ENCODE measurements at places on chromosomes 5 and 9.

- DNase-seq: peak; percentile 50
These were observed 118.2 kb downstream of the KLHL3 start for GRCh38 chr5:137617528-137618205.

DNA sequence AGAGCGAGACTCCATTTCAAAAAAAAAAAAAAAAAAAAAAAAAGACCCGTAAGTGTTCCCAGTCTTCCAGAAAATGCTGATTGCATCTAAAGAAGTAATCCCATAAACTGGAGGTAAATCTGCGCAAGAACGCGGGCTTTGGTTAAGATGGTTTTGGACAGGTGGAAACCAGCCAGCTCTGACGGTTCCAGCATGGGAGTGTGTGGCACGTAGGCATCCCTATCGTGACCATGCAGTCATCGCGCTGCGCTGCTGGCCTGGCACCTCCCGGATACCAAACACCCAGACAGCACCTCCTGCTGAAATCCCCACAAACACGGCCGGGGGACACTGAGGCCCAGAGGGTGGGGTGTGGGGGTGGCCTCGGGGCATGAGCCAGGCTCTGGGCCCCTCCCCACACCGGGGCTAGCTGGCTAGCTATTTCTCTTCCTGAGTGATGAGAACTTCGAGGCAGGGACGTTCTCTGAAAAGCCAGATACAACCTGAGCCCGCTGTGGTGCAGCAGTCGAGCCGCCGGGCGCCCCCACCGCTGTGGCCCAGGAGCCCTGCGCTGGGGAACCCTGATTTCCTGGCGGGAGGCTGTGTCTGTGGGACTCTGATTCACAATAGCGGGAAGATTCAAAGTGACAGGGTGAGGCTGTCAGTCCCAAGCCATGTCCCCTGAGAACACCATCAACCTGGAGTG lies 32.2 kb upstream of the NOTCH1 start:
- DNase-seq: no peak

DNA sequence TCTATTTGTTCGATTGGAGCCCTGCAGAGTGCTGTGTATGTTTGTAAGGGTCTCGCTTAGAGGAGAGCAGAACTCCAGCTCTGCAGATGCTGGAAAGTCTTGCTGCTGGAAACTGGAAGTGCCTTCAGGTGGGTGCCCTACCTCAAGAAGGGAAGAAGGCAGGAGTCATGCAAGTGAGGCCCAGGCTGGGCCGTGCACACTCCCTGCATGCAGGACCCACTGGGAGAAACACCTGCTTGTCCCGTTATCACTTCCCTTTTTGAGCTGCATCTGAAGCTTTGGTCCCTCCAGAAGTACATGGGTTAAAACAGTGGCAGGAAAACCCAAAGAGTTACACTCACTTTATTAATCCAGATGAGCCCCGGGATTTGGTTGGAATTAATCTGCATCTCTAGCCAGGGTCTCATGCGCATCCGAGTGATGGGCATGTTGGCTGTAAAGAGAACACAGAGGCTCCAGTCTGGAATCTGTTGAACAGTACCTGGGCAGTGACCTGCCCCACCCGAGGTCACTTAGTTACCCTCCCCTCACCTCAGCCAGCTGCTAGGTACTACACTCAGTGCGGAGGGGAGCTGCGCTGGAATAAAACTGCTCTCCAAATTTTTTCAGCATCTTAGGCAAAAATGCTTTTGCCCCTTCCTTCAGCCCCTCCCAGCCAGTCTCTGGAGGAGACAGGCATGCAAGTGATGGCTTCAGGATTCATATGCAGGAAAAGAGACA lies 1.4 kb downstream of the IRF1 start:
- DNase-seq: no peak

DNA sequence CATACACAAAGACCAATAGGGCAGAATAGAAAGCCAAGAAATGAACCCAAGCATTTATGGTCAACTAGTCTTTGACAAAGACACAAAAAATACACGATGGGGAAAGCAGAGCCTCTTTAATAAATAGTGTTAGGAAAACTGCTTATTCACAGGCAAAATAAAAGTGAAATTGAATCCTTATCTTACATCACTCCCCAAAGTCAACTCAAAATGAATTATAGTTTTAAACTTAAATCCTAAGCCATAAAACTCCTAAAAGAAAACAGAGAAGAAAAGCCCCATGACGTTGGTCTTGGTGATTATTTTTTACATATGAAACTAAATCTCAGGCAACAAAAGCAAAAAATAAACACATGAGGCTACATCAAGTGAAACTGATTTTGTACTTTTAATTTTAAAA lies 46.8 kb downstream of the CHSY3 start:
- peak; percentile 19 for DNase-seq

- no peak for DNase-seq
These were observed 611 bp downstream of the CIZ1 start for GRCh38 chr9:128190516-128191405.

- no peak for DNase-seq
These were observed 46.8 kb downstream of the MTMR12 start for GRCh38 chr5:32265902-32266301.

GRCh38 chr9:84310883-84311282 lies 29.7 kb downstream of the SLC28A3 start:
- DNase-seq: no peak

- peak; percentile 77 for DNase-seq
These were observed 89.8 kb downstream of the CDKN2A start for GRCh38 chr9:21904371-21904770.

- DNase-seq: no peak
These were observed 107.0 kb downstream of the MELK start for GRCh38 chr9:36679710-36680109.

GRCh38 chr9:134396825-134397224 lies 70.6 kb downstream of the RXRA start:
- DNase-seq: no peak

DNA sequence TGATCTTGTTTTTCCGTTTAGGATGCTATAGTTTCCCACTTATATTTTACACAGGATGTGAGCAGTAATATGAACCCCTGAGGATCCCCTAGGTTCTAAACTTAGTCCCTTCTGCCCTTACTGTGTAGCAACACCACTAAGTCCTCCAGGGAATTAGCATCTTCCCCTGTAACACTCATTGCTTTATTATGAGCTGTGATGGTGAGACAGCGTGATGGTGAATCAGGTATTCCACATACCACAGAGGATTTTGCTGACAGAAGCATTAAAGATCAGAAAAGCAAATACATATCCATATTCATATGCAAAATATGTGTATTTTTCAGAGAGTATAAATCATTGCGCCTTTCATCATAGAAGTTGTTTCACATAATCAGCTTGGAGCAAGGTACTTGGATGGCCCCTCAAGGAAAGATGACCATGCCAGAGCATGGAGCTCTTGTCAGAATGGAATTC lies 317.0 kb downstream of the ICE1 start:
- DNase-seq: no peak

DNA sequence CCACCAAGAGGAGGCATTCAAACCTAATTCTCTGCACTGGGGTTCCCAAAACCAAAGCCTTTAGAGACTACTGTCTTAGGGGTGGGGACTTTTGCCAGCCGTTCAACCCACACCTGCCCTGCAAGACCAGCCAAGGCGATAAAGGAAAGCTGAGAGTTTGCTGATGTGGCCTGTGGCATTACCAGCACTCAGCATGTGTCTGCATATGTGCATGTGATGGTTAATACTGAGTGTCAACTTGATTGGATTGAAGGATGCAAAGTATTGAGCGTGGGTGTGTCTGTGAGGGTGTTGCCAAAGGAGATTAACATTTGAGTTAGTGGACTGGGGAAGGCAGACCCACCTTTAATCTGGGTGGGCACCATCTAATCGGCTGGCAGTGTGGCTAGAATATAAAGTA lies 474.2 kb downstream of the MED10 start:
- no peak for DNase-seq

- no peak for DNase-seq
These were observed 261.2 kb downstream of the ANXA1 start for GRCh38 chr9:73412874-73413273.

DNA sequence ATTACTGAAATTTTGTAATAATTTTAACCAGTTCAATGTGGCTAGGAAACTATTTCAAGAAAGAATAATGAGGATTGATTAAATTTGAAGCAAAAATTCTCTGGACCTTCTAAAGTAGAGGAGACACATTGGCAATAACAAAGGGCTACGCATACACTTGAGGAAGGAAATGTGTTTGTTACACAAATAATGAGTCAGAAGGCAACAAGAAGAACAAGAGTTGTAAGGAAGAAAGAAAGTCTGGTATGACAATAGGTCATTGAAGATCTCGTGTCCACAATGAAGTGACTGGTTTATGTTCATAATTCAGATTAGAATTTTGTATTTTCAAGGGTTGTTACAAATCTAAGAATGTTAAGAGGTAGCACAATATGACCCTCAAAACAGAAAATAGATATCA lies 25.8 kb downstream of the ST8SIA4 start:
- DNase-seq: no peak

DNA sequence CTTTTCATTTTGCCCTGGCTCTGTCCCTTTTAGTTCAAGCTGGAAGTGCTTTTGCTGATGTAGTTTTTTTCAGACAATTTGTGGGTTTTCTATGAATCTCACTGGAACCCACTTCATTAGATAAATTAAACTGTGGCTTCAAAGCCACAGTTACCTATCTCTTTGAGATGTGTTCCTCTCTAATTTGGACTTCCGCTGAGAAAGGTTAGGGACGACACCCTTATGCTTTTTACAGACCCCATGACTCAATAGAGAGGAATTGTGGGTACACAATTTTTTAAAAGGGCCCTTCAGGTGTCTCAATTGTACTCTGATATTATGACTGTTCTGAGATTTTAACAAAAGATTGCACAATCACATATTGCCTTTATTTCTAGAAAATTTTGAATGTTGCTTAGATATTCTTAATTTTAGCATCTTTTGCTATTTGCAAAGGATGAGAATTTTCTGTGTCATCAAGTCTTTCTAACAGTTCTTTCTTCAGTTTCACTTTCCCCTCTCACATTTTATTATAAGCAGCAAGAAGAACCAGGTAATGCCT lies 110.6 kb downstream of the GADD45G start:
- DNase-seq: no peak

GRCh38 chr9:127865645-127866464 lies 11.4 kb upstream of the ENG start:
- DNase-seq: no peak

- DNase-seq: peak; percentile 88
These were observed 7.6 kb downstream of the PTCH1 start for GRCh38 chr9:95508968-95509850.

DNA sequence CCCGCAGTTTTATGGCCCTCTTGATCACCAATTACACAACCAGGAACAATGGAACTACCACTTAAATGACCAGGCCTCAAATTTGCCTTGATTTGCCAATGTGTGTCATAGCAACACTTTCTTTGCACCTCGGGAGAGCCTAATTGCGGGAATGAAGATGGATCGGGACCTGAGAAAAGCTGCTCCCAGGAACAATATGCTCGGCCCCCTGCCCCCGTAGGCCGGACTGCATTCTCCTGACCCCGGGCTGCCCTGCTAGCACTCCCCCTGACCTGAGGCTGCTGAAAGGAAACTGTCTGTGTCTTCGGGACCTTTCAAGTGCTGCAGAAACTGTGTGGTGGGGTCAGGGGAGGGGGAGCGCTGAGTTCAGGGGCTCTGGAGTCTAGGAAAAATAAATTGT lies 294.3 kb upstream of the IRX1 start:
- no peak for DNase-seq

DNA sequence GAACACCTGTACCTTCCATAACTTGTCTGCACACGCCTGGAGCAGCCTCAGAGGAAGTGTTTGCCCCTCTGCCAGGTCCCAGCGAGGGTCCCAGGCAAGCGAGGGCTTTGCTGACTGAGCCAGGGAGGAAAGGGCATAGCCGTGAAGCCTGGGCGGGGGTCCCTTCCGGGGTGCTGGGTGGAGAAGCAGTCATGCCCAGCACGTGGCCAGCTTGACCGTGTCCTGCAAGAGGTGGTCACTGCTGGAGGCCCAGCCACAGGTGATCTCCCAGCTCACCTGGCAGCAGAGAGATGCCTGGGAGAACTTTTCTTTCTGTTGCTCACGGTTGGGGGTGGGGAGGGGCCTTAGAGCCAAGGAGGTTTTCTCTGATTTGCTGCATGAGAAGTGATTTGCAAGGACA lies 195.3 kb downstream of the CACNA1B start:
- DNase-seq: no peak

- DNase-seq: peak; percentile 94
These were observed 96.5 kb upstream of the ERCC6L2 start for GRCh38 chr9:95778957-95779356.

GRCh38 chr9:110801426-110801825 lies 132.8 kb downstream of the MUSK start:
- no peak for DNase-seq

DNA sequence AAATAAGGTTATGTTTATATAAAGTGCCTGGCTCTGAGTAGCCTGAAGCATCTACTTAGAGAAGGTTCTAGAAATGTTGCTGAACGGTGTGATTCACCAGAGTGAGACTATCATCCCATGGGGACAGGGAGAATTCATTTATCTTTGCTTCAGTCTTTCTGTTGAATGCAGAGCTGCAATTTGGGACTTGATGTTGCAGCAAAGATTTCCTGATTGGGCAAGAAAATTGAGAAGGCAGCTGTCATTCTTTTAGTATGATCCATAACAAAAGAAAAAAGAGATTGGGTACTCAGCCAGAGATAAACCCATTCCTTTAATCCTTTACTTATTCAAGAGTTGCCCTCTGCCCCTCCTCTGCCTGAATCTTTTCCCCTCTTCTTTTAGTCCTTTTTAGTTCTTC lies 456.3 kb upstream of the WWC1 start:
- DNase-seq: peak; percentile 67

- DNase-seq: peak; percentile 82
These were observed 37.4 kb downstream of the P4HA2 start for GRCh38 chr5:132190161-132190817.

- peak; percentile 58 for DNase-seq
These were observed 36.0 kb downstream of the POC5 start for GRCh38 chr5:75681125-75681830.

GRCh38 chr9:87007711-87008366 lies 60.5 kb upstream of the GAS1 start:
- DNase-seq: no peak

DNA sequence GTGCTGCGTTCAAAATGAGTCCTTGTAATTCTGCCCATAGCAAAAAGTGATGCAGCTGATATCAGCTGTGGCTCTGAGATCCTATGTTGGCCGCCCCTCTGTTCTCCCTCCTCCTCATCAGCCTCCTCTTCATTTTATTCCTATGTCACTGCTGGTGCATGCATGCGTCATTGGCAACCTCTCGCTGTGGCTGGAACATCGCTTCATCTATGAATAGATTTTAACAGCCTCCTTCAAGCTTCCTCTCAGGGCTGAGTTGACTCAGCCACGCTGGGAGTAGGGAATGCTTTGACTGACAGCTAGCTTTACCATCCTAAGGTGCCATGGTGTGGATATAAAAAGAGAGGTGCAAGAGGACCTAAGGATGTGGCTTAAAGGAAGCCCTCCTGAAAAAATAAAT lies 303.5 kb downstream of the PLK2 start:
- peak; percentile 74 for DNase-seq

Data from fibroblast of mammary gland (primary cell).